Trophoblast cell (in vitro differentiated cells and primary cell): ENCODE measurements at places on chromosomes 12 and 14.
A peak's percentile ranks its signal among the peaks of the same experiment; 100 is the strongest.

GRCh38 chr12:98373025-98373554 lies 142.3 kb upstream of the TMPO start:
- no peaks in the 10 kb centered on the region for H3K36me3 ChIP-seq
- no peak overlapping the region for H3K4me3 ChIP-seq
- no peak overlapping the region for H3K27ac ChIP-seq
- peak; percentile 69 for DNase-seq

GRCh38 chr12:65854629-65855028 lies 30.3 kb downstream of the HMGA2 start:
- peaks cover 2% of the 10 kb centered on the region for H3K4me1 ChIP-seq
- no peaks in the 10 kb centered on the region for H3K27me3 ChIP-seq
- H3K27ac ChIP-seq, result no peak overlapping the region
- H3K4me3 ChIP-seq, result no peak overlapping the region

DNA sequence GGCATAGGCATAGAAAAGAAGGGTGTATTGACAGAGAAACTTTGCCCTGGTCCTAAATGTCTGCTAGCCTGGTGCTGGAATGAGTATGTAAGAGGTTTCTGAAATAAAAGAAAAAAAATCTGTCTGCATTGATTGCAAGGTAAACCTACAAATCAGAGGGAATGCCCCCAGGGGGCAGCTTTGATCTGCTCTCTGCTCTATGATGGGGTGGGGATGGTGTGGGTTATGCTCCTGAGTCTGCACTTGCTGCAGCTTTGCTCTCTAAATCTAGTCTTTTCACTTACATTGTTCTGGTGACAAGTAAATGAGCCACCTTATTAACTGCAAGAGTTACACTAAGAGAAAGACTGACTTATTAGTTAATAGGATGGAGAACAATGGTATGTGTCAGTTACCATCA lies 468.4 kb upstream of the STXBP6 start:
- no peaks in the 10 kb centered on the region for H3K4me1 ChIP-seq
- H3K4me3 ChIP-seq, result no peak overlapping the region
- no peak for DNase-seq
- no peaks in the 10 kb centered on the region for H3K36me3 ChIP-seq
- H3K27me3 ChIP-seq, result no peaks in the 10 kb centered on the region

- no peaks in the 10 kb centered on the region for H3K27me3 ChIP-seq
- no peak overlapping the region for H3K4me3 ChIP-seq
- no peak overlapping the region for H3K27ac ChIP-seq
- DNase-seq, result peak; percentile 24
- peaks cover 2% of the 10 kb centered on the region for H3K36me3 ChIP-seq
Measured at GRCh38 chr14:21096978-21097635, 1.3 kb downstream of the ZNF219 start.

- H3K4me3 ChIP-seq, result no peak overlapping the region
- H3K36me3 ChIP-seq, result no peaks in the 10 kb centered on the region
- no peaks in the 10 kb centered on the region for H3K4me1 ChIP-seq
- H3K27ac ChIP-seq, result no peak overlapping the region
- H3K27me3 ChIP-seq, result no peaks in the 10 kb centered on the region
Measured at GRCh38 chr14:76109087-76109880, 42.4 kb upstream of the GPATCH2L start.

DNA sequence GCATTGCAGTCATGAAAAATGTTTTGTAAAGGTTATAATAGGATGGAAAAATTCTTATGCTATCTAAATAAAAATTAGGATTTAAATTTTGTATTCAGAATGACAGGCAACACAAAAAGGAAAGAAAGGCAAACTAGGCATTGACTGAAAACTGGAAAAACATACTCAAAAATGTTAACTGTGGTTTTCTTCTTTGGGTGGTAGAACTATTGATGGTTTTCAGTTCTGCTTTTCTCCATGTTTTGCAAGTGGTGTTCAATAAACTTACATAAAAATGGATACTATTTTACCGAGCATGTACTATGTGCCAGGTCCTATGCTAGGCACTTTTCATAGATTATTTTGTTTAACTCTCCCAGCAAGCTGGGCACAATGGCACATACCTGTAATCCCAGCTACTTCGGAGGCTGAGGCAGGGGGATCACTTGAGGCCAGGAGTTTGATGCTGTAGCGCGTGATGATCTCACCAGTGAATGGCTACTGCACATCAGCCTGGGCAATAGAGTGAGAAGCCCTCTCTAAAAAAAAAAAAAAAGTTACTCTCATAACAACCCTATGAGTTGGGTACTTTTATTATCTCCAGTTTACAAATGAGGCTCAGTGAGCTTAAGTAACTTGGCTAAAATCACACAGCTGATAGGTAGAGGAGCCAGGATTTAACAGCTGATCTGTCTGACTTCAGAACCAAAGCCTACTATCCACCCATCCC lies 26.3 kb upstream of the TCP11L2 start:
- DNase-seq, result no peak
- H3K36me3 ChIP-seq, result no peaks in the 10 kb centered on the region
- no peaks in the 10 kb centered on the region for H3K27me3 ChIP-seq
- H3K4me1 ChIP-seq, result no peaks in the 10 kb centered on the region
- H3K4me3 ChIP-seq, result no peak overlapping the region
- H3K27ac ChIP-seq, result no peak overlapping the region

DNA sequence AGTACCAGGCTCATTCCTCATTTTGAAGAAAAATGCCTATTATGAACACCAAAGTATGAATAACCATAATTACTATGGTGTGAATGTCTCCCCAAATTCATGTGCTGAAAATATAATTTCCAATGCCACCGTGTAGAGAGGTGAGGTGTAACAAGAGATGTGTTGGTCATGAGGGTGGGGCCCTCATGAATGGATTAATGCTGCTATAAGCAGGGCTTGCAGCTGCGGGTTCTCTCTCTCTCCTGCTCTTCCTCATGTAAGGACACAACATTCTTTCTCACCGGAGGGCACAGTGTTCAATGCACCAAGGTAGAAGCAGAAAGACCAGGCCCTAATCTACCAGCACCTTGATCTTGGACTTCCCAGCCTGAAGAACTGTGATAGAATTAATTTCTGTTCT lies 70.0 kb downstream of the TMTC1 start:
- H3K36me3 ChIP-seq, result no peaks in the 10 kb centered on the region
- H3K27ac ChIP-seq, result no peak overlapping the region
- H3K4me1 ChIP-seq, result no peaks in the 10 kb centered on the region
- H3K4me3 ChIP-seq, result no peak overlapping the region
- no peaks in the 10 kb centered on the region for H3K27me3 ChIP-seq

DNA sequence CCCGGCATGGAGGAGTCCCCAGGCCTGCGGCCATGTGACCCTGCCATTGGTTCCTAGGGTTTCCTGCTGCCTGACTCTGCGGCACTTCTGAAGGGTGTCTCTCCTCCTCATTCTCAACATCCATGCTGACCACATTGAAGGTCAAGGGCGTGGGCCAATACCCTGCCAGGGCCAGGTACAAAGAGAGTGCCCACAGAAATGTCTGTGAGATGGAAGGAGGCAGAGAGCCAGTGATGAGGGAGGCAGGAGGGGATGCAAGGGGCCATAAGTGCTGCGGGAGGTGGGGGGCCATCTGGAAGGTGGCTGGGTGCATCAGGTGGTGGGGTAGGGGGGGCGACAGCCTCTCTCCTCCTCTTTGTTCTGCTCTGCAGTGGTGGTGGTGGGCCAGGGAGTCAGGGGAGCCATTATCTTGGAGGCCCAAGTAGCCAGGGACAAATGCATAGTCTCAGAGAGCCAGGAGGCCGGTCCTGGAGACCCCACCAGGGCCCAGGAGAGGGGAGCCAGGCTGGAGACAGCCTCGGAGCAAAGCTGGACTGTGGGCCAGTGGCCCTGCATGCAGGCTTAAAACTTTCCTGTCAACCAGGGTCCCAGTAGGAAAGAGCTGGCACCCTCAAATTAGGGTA lies 13.0 kb upstream of the CDC42BPB start:
- no peaks in the 10 kb centered on the region for H3K36me3 ChIP-seq
- H3K4me1 ChIP-seq, result peaks cover 4% of the 10 kb centered on the region
- no peaks in the 10 kb centered on the region for H3K27me3 ChIP-seq

DNA sequence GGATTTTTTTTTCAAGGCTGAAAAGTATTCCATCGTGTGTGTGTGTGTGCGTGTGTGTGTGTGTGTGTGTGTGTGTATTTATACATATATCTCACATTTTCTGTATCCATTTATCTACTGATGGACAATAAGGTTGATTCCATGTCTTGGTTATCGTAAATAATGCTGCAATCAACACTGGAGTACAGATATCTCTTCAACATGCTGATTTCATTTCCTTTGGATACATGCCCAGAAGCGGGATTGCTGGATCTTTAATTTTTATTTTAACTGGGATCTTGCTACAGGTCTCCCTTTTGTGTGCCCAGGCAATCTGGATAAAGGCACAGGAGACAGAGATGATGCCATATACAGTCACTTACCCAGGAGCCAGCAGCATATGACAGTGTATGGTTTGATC lies 338.1 kb downstream of the SOX5 start:
- no peaks in the 10 kb centered on the region for H3K36me3 ChIP-seq
- no peak for DNase-seq
- no peaks in the 10 kb centered on the region for H3K27me3 ChIP-seq
- H3K4me1 ChIP-seq, result no peaks in the 10 kb centered on the region
- no peak overlapping the region for H3K4me3 ChIP-seq

GRCh38 chr14:50822501-50823042 lies 8.4 kb downstream of the NIN start:
- H3K4me3 ChIP-seq, result no peak overlapping the region
- H3K27ac ChIP-seq, result no peak overlapping the region
- H3K4me1 ChIP-seq, result no peaks in the 10 kb centered on the region
- H3K36me3 ChIP-seq, result no peaks in the 10 kb centered on the region
- DNase-seq, result no peak
- H3K27me3 ChIP-seq, result no peaks in the 10 kb centered on the region

DNA sequence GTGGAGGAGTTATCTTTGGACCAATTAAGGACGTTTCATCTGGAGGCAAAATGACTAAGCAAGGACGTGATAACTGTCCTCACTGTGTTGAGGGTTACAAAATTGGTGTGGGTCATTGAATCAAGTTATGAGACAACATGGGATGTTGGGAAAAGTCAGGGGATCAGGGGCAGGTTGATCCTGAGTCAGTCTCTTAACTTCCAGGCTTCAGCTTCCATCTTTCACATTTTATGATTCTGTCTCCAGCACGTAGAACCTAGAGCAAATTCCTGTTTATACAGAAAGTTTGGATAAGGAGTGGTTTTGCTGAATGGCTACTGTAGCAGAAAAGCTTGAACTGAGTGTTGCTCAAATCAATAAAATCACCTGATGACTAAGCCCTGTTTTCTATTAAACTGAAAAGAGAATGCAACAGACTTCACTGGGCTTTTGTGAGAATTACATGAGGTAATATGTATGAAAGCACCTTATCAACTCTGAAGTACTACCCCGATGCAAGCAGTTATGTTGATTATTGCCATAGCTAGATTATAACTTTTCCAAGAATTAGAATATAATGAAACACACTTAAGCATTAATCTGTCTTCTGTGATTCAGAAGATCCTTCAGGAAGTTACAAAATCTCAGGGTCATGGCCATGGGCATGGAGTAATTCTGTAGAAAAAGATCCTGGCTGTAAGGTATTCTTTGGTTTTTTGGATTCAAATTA lies 184.8 kb downstream of the ETV6 start:
- no peak for DNase-seq
- no peaks in the 10 kb centered on the region for H3K27me3 ChIP-seq
- H3K4me1 ChIP-seq, result no peaks in the 10 kb centered on the region
- H3K4me3 ChIP-seq, result no peak overlapping the region
